PC-9 (cell line): ENCODE measurements at places on chromosomes 7 and 10. TPM values are rescaled to one million over a fixed set of nuclear protein-coding genes. Genes with fewer than 3 reads are reported as not detected.
A peak's percentile ranks its signal among the peaks of the same experiment; 100 is the strongest.

The CNPY1 gene
- not detected in 2 replicates for total RNA-seq

GRCh38 chr10:14681305-14681704, 93.4 kb downstream of the FAM107B start:
- H3K4me3 ChIP-seq: no peak overlapping the region
- no peak overlapping the region for H3K27ac ChIP-seq
- no peaks in the 10 kb centered on the region for H3K36me3 ChIP-seq
- peaks cover 9% of the 10 kb centered on the region; the same call in 1 of the 2 replicates for H3K4me1 ChIP-seq
- no peaks in the 10 kb centered on the region for H3K27me3 ChIP-seq

DNA sequence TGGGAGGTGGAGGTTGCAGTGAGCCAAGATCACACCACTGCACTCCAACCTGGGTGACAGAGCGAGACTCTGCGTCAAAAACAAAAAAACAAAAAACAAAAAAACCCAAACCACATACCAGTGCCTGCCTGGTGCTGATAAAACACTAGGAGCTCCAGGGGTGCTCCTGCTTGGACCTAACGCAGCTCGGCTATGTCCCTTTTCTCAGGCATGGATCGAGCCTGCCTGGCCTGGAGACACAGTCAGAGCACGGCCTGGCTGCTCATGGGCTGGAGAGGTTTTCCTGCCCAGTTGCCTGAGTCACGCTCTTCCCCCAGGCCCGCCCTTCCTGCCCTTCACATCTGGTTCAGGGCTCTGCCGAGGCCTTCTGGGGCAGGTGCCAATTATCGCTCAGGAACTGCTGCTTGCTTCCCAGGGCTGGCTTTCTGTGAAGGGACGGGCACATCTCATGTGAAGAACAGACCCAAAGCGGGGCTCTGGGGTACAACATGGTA, 12.6 kb upstream of the NPFFR1 start:
- no peaks in the 10 kb centered on the region for H3K27me3 ChIP-seq
- no peak overlapping the region for H3K4me3 ChIP-seq
- no peaks in the 10 kb centered on the region for H3K36me3 ChIP-seq
- H3K4me1 ChIP-seq: peaks cover 11% of the 10 kb centered on the region
- no peak overlapping the region for H3K27ac ChIP-seq

- no peaks in the 10 kb centered on the region for H3K36me3 ChIP-seq
- no peaks in the 10 kb centered on the region for H3K27me3 ChIP-seq
- no peaks in the 10 kb centered on the region for H3K4me1 ChIP-seq
- no peak overlapping the region for H3K4me3 ChIP-seq
- DNase-seq: no peak
- H3K27ac ChIP-seq: no peak overlapping the region
Measured at GRCh38 chr7:129161524-129162225, 17.2 kb downstream of the TSPAN33 start.

- peak overlapping the region; percentile 54; the same call in 1 of the 2 replicates for H3K4me3 ChIP-seq
- peaks cover 11% of the 10 kb centered on the region; the same call in 1 of the 2 replicates for H3K4me1 ChIP-seq
- DNase-seq: no peak
- H3K36me3 ChIP-seq: no peaks in the 10 kb centered on the region
- no peaks in the 10 kb centered on the region for H3K27me3 ChIP-seq
Measured at GRCh38 chr10:132467464-132468149, 70.0 kb upstream of the INPP5A start.

- no peak overlapping the region for H3K27ac ChIP-seq
- H3K4me3 ChIP-seq: no peak overlapping the region
- H3K4me1 ChIP-seq: no peaks in the 10 kb centered on the region
- H3K36me3 ChIP-seq: no peaks in the 10 kb centered on the region
- H3K27me3 ChIP-seq: no peaks in the 10 kb centered on the region
Measured at GRCh38 chr10:108051218-108051617, 886.7 kb upstream of the SORCS1 start.

- H3K4me3 ChIP-seq: no peak overlapping the region
- no peak overlapping the region for H3K27ac ChIP-seq
- DNase-seq: no peak
- no peaks in the 10 kb centered on the region for H3K36me3 ChIP-seq
- no peaks in the 10 kb centered on the region for H3K27me3 ChIP-seq
Measured at GRCh38 chr7:12607134-12607533, 36.6 kb downstream of the SCIN start.

DNA sequence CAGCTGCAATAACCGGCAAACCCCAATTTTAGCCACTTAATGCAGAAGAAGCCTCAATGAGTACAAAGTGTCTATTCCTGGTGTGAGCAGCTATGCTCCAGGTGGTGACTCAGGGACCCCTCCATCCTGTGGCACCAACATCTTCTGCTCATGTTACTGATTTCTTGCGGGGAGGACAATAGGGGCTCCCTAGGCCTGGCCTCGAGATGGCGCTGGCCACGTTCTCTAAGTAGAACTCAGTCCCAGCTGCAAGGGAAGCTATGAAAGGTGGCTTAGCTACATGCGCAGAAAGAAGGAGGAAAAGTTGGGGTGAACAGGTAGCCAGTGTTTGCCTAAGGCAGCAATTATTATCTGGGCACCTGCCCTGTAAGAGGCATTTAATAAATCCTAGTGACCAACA, 6.6 kb downstream of the GJD4 start:
- DNase-seq: no peak
- peaks cover 29% of the 10 kb centered on the region; the same call in 1 of the 2 replicates for H3K27me3 ChIP-seq
- H3K36me3 ChIP-seq: no peaks in the 10 kb centered on the region
- no peaks in the 10 kb centered on the region for H3K4me1 ChIP-seq
- H3K4me3 ChIP-seq: no peak overlapping the region

DNA sequence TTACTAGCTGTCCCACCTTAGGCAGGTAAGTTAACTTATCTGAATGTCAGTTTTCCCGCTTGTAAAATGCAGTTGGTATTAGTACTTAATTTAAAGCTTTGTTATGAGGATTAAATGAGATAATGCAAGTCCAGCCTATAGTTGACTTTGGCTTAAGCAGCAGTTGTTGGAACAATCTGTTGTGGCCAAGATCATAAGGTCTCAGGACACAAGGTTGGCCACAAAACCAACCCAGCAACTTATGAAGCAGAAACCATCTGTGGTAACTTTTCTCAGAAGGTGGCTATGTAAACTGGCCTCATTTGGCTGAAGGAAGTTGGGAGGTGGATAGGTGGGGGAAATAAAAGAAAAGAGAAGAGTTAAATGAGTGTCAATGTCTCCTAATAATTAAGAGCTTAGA, 29.4 kb downstream of the ENTPD1 start:
- no peaks in the 10 kb centered on the region for H3K27me3 ChIP-seq
- no peaks in the 10 kb centered on the region for H3K36me3 ChIP-seq

The HOGA1 gene
- total RNA-seq: 3.4 and 4.4 TPM in 2 replicates

The ZNF804B gene
- not detected in 2 replicates for total RNA-seq

GRCh38 chr7:27564881-27565482, 97.7 kb downstream of the HIBADH start:
- no peaks in the 10 kb centered on the region for H3K4me1 ChIP-seq
- H3K27ac ChIP-seq: no peak overlapping the region
- no peaks in the 10 kb centered on the region for H3K36me3 ChIP-seq
- H3K27me3 ChIP-seq: no peaks in the 10 kb centered on the region
- no peak overlapping the region for H3K4me3 ChIP-seq
- DNase-seq: no peak

The TAC1 gene
- not detected in 2 replicates for total RNA-seq

The AKR1C1 gene
- 1,253 and 1,313 TPM in 2 replicates for total RNA-seq

The NAT16 gene
- total RNA-seq: not detected in 2 replicates

The URGCP gene
- 45.7 and 49.5 TPM in 2 replicates for total RNA-seq

- no peak overlapping the region for H3K27ac ChIP-seq
- H3K4me3 ChIP-seq: no peak overlapping the region
- H3K36me3 ChIP-seq: no peaks in the 10 kb centered on the region
- no peaks in the 10 kb centered on the region for H3K4me1 ChIP-seq
- no peaks in the 10 kb centered on the region; the same call in 1 of the 2 replicates for H3K27me3 ChIP-seq
Measured at GRCh38 chr10:113576852-113577251, 24.0 kb downstream of the HABP2 start.

The OSBPL3 gene
- total RNA-seq: 87.6 and 88.4 TPM in 2 replicates

DNA sequence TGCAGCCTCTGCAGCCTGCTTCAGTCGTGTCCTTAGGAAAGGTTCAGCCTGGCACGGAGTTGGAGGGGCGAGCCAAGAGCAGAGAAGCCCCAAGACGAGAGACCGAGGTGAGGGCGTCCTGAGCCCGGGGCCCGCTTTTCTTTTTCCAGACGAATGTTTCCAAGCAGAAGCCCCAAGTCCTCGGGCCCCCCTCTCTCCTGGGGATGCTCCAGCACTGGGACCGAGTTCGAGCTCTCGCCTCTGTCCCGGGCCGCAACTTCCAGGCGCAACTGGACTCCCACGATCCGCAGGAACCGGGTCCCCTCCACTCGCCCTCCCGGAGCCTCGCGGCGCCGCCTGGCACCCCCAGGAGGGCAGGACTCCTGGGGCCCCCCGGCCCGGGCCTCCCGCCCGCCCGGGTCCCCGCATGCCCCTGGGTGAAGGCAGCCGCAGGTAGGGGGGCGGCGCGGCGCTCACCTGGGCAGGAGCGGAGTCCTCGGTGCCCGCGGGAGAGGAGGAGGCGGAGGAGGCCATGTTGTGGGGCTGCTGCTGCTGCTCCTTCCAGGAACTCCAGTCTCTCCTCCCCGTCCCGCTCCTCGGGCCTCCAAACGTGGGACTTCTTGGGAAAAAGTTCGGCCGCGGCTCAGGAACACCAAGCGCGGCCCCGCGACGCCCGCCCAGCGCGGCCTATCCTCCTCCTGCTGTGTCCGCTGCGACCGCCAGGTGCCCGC, 45.3 kb upstream of the CDK1 start:
- H3K4me3 ChIP-seq: peak overlapping the region; percentile 70
- no peaks in the 10 kb centered on the region for H3K36me3 ChIP-seq
- peaks cover 35% of the 10 kb centered on the region for H3K4me1 ChIP-seq
- H3K27me3 ChIP-seq: no peaks in the 10 kb centered on the region
- DNase-seq: peak; percentile 29

DNA sequence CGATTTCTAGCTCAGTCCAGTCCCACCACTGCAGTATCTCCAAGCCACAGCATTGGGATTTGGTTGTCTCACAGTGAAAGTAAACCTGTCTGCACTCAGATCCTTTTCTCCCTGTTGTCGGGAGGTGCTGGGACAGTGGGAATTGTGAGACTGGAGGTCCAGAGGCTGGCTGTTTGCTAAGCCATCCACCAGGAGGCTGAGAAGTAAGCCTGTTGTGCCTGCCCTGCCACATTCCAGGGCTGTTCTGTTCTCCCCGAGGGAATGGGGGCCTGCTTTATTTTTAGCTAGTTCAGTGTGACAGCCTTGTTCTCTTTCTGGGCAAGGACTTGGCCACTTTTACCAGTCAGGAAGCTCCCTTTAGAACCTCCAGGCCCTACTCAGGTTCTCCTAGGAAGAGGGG, 54.9 kb downstream of the HK1 start:
- DNase-seq: peak; percentile 93
- H3K4me3 ChIP-seq: peak overlapping the region; percentile 46
- peak overlapping the region; percentile 96 for H3K27ac ChIP-seq
- no peaks in the 10 kb centered on the region for H3K27me3 ChIP-seq
- peaks cover 84% of the 10 kb centered on the region for H3K4me1 ChIP-seq

GRCh38 chr10:59271160-59271559, 91.2 kb downstream of the FAM13C start:
- 0 out of 2 replicates have a peak, but pooled peaks cover 3% of the 10 kb centered on the region for H3K27me3 ChIP-seq
- DNase-seq: no peak
- H3K27ac ChIP-seq: no peak overlapping the region
- H3K36me3 ChIP-seq: no peaks in the 10 kb centered on the region
- H3K4me1 ChIP-seq: no peaks in the 10 kb centered on the region
- no peak overlapping the region for H3K4me3 ChIP-seq

GRCh38 chr7:40077849-40078248, 56.6 kb downstream of the MPLKIP start:
- no peak overlapping the region for H3K4me3 ChIP-seq
- peak overlapping the region; percentile 14; the same call in 1 of the 2 replicates for H3K27ac ChIP-seq
- no peak for DNase-seq
- H3K36me3 ChIP-seq: peaks cover 7% of the 10 kb centered on the region; the same call in 1 of the 2 replicates
- H3K4me1 ChIP-seq: no peaks in the 10 kb centered on the region
- H3K27me3 ChIP-seq: no peaks in the 10 kb centered on the region

- no peak overlapping the region for H3K4me3 ChIP-seq
- no peaks in the 10 kb centered on the region for H3K4me1 ChIP-seq
- peak; percentile 78 for DNase-seq
- H3K36me3 ChIP-seq: no peaks in the 10 kb centered on the region
- H3K27ac ChIP-seq: no peak overlapping the region
Measured at GRCh38 chr7:68476966-68477365, 1121.3 kb upstream of the AUTS2 start.

GRCh38 chr10:113094114-113094486, 144.1 kb downstream of the TCF7L2 start:
- peaks cover 44% of the 10 kb centered on the region for H3K4me1 ChIP-seq
- no peaks in the 10 kb centered on the region for H3K27me3 ChIP-seq
- peak overlapping the region; percentile 98 for H3K27ac ChIP-seq

DNA sequence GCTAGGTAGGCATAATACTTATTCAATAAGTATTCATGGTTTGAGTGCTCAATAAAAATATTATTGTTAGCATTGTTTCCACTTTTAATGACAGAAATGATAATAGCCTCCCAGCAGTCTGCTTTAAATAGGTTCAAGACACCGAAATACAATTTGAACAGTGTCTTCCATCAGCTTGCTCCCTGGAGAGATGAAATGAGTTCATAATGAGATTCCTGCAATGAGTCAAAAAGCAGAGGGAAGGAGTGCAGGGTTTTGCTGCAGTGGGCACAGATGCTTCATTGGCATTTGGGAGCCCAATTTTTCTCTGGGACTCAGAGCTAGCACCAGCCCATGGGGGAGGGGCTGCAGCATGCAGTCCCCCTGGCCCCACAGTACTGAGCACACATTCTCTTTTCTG, 32.6 kb upstream of the CHCHD3 start:
- no peaks in the 10 kb centered on the region for H3K36me3 ChIP-seq
- peaks cover 83% of the 10 kb centered on the region for H3K27me3 ChIP-seq
- no peak for DNase-seq
- no peak overlapping the region for H3K4me3 ChIP-seq
- H3K27ac ChIP-seq: no peak overlapping the region
- H3K4me1 ChIP-seq: no peaks in the 10 kb centered on the region

- no peak for DNase-seq
- H3K27ac ChIP-seq: no peak overlapping the region
- H3K36me3 ChIP-seq: peaks cover 19% of the 10 kb centered on the region; the same call in 1 of the 2 replicates
- no peaks in the 10 kb centered on the region for H3K4me1 ChIP-seq
- no peak overlapping the region for H3K4me3 ChIP-seq
Measured at GRCh38 chr7:24622646-24623182, 49.5 kb downstream of the PALS2 start.

- no peak for DNase-seq
- H3K27ac ChIP-seq: peak within 1 kb of the TSS; percentile 97
- H3K36me3 ChIP-seq: peaks cover 41% of the 10 kb centered on the region
- H3K4me1 ChIP-seq: peaks cover 75% of the 10 kb centered on the region
Measured at GRCh38 chr10:73910764-73911552, at the start of gene PLAU. TSS of gene PLAU (plus strand) at chr10:73911132. CDS start at chr10:73911556, 424 bp downstream.

The SLC26A3 gene
- not detected in 2 replicates for total RNA-seq

DNA sequence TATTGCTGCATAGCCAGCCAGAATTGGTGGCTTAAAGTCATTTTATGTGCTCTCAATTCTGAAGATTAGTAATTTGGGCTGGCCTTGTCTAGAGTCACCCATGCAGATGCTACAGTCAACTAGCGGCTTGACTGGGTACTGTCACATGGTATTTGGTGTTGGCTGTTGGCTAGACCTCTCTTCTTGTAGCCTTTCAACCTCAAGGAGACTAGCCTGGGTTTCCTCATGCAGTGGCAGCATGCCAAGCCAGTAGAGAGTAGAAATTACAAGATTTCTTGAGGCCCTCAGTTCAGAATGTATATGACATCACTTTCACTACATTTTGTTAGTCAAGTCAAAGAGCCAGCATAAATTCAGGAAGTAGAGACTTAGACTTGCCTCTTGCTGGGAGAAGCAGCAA, 3.7 kb upstream of the ZNF800 start:
- H3K27me3 ChIP-seq: peaks cover 6% of the 10 kb centered on the region; the same call in 1 of the 2 replicates
- H3K4me3 ChIP-seq: no peak overlapping the region
- no peak for DNase-seq
- no peak overlapping the region for H3K27ac ChIP-seq
- H3K36me3 ChIP-seq: no peaks in the 10 kb centered on the region

GRCh38 chr10:14660831-14661230, 113.9 kb downstream of the FAM107B start:
- H3K36me3 ChIP-seq: no peaks in the 10 kb centered on the region
- peaks cover 43% of the 10 kb centered on the region for H3K4me1 ChIP-seq
- H3K27me3 ChIP-seq: no peaks in the 10 kb centered on the region
- H3K27ac ChIP-seq: no peak overlapping the region
